CD4-positive, alpha-beta T cell treated with Interferon alpha-2 for 1 hour (primary cell): ENCODE measurements at places on chromosomes 2 and 18.

GRCh38 chr2:109531896-109532727 is 81.7 kb downstream of the SEPTIN10 start:
- DNase-seq, result no peak

- no peak for DNase-seq
These were observed 847.9 kb upstream of the CHAC2 start for GRCh38 chr2:52919673-52920072.

DNA sequence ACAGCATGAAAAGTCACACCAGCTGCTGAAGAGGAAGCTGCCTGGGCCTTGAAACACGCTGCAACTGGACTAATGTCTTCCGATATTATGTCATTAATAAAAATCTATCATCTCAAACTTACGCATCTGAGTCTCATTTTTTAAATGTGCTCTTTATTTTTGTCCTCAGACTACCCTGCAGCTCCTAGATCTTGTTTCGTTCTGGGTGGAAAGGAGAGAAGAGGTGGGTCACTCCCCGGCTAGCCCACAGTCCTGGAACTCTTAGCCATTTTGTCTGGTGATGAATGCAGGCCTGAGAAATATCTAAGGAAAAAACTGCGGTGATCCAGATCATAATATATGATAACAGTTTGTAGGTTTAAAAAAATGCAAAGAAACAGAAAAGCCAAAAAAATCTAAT is 73.3 kb downstream of the TXNL1 start:
- no peak for DNase-seq

GRCh38 chr18:40272630-40273231 is 1682.3 kb upstream of the PIK3C3 start:
- DNase-seq, result no peak

GRCh38 chr2:143988082-143988481 is 531.8 kb downstream of the ZEB2 start:
- no peak for DNase-seq

- DNase-seq, result no peak
These were observed 95.3 kb upstream of the KLHL29 start for GRCh38 chr2:23289671-23290070.

- no peak for DNase-seq
These were observed 506.2 kb upstream of the SLC39A10 start for GRCh38 chr2:195150819-195151218.

GRCh38 chr18:54149078-54149697 is 75.3 kb downstream of the MBD2 start:
- DNase-seq, result no peak
